ENCODE measurements at places on chromosomes 3 and 15.

DNA sequence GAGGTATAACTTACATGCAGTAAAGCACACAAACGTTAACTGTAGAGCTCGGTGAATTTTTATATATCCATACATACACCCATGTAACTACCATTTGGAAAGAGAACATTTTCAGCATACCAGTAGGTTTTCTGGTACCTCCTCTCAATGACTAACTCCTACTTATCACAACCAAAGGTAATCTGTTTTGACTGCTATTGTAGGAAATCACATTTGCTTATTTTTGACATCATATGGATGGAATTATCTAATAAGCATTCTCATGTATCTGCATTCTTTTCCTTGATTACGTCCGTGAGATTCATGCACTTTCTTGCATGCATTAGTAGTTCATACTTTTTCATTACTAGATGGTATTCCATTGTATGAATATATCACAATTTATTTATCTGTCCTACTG lies 76.8 kb downstream of the CSNK1G1 start:
- no peak for DNase-seq

GRCh38 chr3:132135628-132136333 lies 101.0 kb upstream of the CPNE4 start:
- no peak for DNase-seq

DNA sequence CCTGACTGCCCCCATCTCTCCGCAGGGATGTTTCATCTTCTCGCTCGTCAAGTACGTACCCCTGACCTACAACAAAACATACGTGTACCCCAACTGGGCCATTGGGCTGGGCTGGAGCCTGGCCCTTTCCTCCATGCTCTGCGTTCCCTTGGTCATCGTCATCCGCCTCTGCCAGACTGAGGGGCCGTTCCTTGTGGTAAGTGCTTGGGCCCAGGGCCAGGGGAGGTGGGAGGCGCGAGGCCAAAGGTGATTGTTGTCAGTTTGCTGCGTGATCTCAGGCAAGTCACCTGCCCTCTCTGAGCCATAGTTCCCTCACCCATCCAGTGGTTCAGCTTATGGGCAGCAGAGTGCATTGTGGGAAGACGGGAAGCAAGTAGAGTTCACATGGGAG lies 58.5 kb downstream of the GRIP2 start:
- no peak for DNase-seq

DNA sequence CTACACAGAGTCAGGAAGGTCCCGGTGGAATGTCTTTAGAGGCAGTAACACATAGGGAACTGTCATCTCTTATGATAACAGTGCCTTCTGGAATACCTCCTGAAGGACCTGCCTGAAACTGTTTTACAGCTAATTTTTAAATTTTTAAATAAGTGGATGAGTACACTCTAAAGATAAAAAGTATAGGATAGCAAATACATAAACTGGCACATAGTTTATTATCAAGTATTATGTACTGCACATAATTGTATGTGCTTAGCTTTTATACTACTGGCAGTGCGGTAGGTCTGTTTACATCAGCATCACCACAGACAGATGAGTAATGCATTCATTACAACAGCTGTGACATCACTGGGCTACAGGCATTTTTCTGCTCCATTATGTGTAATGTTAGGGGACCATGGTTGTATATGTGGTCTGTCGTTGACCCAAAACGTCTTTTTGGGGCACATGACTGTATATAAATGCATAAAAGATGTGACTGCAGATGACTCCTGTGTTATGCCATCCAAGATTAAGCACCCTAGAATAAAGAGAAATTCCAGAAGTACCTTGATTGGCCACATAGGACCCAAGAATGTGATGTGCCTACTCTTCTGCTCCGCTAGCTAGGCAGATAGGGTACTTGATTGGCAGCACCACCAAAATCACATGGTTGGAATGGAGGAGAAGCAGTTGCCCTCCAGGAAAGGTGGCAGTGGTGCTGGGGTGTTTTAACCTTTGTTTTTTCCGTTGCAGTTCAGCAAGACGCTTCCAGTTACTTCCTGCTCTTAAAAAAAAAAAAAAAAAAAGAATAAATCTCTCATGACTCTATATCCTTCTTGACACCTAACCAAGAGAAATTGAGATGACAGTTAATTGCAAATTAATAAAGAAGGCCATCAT lies 3.3 kb downstream of the VPS8 start:
- DNase-seq = no peak

GRCh38 chr15:55694652-55695150 lies 48.3 kb downstream of the PRTG start:
- DNase-seq = no peak

DNA sequence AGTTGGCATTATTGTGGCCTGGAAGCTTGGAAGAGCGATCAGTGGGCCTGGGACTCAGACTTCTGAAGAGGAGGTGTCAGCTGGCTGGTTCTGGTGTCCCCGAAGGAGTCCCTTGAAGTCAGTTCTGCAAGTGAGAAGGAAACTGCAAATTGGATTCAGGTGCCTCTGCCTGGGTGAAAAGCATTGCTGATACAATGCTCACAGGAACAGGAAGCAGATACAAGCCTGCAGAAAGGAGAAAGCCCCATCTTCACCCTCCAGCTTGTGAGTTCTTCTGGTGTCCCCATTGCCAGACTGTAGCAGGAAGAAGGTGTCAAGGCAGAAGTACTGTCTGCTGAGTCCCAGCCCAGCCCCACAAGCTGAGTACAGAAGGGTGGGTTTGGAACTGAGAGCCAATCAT lies 271.3 kb downstream of the PLOD2 start:
- DNase-seq = no peak

Measured in stimulated activated CD8-positive, alpha-beta memory T cell treated with anti-CD3 and anti-CD28 coated beads, Interleukin-4, amount 100 ng/mL, for 1 hour (primary cell).